ENCODE measurements at places on chromosomes 11 and 22.

- ATAC-seq: no peak
Observed at GRCh38 chr11:15127341-15127740, 12.6 kb downstream of the INSC start.

- ATAC-seq: no peak
Observed at GRCh38 chr22:45793892-45794291, 122.3 kb downstream of the ATXN10 start.

- ATAC-seq: no peak
Observed at GRCh38 chr11:105226091-105226490, 86.5 kb upstream of the CARD18 start.

- ATAC-seq: no peak
Observed at GRCh38 chr11:8713760-8714454, 31.3 kb downstream of the RPL27A start.

DNA sequence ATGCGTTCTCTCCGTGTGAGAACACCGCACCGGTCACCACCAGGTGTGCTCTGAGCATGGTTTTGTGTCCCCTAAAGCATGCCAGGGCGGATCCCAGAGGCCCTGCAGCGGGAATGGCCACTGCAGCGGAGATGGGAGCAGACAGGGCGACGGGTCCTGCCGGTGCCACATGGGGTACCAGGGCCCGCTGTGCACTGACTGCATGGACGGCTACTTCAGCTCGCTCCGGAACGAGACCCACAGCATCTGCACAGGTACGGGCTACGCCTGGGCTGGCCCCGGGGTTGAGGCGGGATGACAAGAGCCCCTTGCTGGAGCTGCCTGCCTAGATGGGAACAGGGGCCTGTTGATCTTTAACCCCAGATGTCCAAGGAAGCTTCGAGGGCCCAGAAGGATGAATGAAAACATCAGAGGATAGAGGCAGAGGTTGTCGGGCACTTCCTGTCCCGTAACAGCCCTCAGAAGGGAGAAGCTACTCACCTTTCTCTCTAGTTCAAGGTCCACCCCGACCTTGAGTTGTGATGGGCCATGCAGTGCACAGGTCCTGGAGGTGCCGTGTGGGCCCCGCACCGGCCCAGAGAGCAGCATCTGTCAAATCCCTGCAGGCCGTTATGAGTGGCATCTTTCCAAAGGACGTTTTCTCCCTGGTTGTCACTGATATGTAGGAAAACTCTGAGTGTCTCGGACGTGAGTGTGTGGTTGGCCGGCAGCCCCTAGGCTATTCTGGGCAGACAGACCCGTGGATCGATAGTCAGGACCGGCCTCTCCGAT lies 3.3 kb downstream of the CRELD2 start:
- no peak for ATAC-seq

GRCh38 chr11:8828580-8829361 lies 82.2 kb upstream of the AKIP1 start:
- ATAC-seq: no peak
